ENCODE measurements at places on chromosomes 13 and 19.

DNA sequence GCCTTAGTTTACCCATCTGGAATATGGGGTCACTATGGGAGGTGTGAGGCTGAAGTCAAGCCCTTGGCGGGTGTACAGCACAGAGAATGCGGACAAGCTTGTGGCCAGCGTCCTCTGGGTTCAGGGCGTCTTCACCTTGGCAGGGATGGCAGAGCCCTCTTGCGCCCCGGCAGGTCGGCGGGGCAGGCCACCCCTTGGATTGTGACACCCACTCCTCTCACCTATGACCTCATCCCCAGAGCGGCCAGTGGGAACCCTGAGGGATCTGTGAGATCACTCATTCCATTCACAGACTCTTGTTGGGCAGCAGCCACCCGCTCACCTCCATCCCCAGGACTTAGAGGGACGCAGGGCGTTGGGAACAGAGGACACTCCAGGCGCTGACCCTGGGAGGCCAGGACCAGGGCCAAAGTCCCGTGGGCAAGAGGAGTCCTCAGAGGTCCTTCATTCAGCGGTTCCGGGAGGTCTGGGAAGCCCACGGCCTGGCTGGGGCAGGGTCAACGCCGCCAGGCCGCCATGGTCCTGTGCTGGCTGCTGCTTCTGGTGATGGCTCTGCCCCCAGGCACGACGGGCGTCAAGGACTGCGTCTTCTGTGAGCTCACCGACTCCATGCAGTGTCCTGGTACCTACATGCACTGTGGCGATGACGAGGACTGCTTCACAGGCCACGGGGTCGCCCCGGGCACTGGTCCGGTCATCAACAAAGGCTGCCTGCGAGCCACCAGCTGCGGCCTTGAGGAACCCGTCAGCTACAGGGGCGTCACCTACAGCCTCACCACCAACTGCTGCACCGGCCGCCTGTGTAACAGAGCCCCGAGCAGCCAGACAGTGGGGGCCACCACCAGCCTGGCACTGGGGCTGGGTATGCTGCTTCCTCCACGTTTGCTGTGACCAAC, at the start of gene SPACA4:
SPACA4 (plus strand) TSS at position 280 of the 896 bp plus-strand sequence; CDS start at position 517, 237 bp downstream.
- DNase-seq, result no peak

DNA sequence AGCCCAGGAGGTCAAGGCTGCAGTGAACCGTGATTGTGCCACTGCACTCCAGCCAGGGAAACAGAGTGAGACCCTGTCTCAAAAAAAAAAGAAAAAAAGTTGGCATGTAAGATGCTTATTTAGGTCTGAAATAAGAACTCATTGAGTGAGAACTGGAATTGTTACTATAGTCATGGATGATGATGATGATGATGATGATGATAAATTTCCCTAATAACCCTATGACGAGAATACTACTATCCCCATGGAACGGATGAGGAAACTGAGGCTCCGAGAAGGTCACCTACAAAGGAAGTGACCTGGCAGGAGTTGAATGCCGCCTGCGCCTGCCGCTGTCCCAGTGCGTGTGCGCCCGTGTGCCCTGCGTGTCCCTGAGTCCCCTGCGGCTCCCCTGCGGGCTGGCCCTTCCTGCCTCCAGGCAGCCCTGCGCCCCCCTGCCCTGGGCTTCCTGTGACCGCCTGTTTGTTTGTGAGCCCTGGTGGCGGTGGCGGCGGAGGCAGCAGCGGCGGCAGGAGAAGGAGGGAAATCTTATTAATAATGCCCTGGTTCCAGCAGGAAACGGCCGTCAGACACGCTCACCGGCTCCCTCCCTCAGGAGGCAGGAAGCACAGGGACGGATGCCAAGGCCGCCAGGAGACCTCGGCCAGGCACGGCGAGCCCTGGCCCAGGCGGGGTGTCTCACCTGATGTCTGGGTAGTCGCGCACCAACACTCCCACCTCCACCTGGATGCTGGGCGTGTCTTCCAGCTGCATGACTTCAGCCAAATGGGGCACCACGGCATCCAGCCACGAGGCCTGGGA, 29.6 kb downstream of the EXOC3L2 start:
- DNase-seq, result no peak

- DNase-seq, result no peak
Observed at GRCh38 chr19:34711890-34712289, 22.2 kb upstream of the ZNF181 start.

GRCh38 chr13:35724446-35724845, 248.0 kb upstream of the MAB21L1 start:
- no peak for DNase-seq

DNA sequence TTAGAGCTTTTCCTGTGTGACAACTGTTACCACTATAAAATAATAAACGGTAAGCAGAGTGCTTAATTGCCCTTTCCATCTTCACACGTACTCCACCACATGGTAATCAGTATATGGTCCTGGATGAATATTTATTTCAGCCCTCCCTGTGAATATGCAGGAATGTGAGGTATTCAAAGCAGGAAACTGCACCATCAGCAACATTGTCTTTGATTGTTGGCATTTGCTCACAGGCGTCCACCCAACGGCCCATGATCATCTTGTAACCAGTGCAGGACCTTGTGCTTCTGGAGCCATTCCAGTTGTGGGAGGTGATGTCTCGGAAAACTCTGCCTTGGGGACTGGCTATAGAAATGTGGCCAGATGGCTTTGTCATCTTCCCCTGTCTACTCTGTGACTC, 132.6 kb downstream of the COG6 start:
- DNase-seq, result no peak

GRCh38 chr19:13366529-13367143, 139.6 kb downstream of the CACNA1A start:
- DNase-seq, result no peak

GRCh38 chr13:103976371-103976770, 910.2 kb upstream of the SLC10A2 start:
- no peak for DNase-seq

GRCh38 chr19:18135712-18136584, 17.0 kb upstream of the PIK3R2 start:
- DNase-seq, result no peak

GRCh38 chr19:33554821-33555220, 33.2 kb upstream of the PEPD start:
- DNase-seq, result no peak

DNA sequence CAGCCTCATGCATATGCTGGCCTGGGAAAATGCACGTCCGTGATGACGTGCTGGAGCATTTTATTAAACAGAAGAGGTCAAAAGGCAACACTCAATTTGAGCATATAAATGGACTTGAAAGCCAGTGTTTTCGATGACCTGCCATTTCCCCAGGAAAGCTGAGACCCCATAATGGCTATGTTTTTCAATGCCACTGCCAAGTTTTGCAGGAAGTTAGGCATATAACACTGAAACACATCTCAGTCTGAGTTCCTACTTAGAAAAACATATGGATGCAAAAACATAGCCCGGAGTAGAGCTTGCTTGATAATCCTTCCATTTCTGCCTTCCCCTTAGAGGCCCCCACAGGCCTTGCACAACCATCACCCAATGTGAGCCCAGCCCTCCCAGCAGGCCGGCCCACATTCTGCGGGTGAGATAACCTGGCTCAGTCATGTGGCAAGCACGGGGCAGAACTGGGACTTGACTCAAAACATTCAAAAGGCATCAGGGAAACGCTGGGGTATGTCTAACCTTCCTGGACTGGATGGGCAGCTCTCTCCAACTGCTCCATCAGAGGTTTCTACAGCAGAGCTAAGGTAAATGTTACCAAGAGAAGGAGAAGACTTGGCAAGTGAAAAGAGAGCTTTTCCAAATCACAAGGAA, 24.9 kb downstream of the EPS15L1 start:
- no peak for DNase-seq

DNA sequence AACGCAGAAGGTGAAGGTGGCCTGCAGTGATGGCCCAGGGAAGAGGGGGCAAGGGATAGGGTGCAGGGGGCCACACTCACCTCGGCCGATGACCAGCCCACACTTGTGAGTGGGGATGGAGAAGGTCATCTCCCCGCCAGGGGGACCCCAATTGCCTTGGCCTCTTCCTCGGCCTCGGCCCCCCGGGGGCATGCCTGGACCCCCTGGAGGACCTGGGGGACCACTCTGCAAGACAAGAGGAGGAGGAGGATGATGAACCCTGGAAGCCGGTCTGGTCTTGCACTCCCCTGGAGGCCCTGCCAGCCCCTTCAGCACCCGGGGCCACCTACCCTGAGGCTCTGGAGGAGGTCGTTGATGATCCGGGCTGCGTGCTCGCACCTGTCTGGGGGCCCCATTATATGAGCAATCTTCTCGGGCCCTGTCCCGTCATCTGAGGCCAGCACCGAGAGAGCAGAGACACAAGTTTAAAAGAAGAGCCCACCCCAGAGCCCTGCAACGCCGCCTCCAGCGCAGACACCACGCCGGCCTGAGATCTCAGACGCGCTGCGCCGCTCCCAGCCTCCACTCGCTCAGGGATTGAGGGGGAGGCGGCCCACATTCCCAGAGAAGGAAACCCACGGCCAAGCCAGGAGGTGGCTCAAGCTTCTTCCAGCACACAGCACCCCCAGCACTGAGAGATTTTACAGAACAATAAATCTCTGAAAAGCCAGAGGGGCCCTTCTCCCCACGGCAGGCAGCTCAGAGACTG, 7.8 kb downstream of the KHSRP start:
- DNase-seq, result no peak

DNA sequence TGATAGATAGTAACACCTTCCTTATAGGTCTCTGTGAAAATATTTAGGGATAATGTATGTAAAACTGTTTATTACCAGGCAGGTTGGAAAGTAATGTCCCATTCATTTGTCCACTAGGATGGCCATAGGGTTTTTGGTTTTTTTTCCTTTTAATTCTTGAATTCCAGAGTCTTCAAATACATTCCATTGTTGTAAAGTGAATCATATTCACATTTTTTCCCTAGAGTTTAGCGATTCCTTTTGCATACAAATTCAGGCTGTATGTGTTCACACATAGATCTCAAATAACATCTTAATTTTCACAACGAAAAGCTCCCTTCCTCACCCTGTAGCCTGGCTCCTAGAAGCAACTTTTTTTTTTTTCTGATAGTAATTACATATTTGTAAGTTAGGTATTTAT, 1.8 kb upstream of the ZNF557 start:
- no peak for DNase-seq

DNA sequence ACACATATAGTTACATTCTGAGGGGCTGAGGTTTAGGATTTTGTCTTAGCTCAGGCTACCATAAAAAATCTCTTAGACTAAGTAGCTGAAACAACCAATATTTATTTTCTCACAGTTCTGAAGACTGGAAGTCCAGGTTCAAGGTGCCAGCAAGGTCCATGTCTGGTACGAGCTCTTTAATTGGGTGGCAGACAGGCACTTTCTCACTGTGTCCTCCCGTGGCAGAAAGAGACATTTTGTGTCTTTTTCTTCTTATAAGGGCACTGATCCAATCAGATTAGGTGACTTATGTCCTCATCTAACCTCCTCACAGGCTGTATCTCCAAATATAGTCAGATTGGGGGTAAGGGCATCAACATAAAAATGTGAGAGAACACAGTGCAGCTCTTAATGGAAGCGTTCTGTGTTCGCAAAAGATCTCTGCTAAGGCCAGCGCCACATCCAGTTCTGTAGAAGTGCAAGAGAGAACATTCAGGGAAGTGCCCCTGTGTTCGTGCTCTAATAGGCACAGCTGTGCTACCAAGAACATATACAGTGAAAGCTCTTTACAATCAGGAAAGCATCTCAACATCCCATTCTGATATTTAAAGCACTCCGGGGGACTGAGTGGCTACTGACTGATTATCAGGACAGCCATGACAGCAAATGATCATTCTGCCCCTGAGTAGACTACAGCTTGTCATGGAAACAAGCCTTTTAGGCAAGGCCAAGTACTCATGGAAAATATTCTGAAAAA, 819.2 kb downstream of the LIG4 start:
- DNase-seq, result no peak

- no peak for DNase-seq
Observed at GRCh38 chr19:51368366-51369282, at the start of gene CLDND2. Gene CLDND2, minus strand, starts transcription at chr19:51369003. Its CDS starts 426 bp downstream, at chr19:51368577.

DNA sequence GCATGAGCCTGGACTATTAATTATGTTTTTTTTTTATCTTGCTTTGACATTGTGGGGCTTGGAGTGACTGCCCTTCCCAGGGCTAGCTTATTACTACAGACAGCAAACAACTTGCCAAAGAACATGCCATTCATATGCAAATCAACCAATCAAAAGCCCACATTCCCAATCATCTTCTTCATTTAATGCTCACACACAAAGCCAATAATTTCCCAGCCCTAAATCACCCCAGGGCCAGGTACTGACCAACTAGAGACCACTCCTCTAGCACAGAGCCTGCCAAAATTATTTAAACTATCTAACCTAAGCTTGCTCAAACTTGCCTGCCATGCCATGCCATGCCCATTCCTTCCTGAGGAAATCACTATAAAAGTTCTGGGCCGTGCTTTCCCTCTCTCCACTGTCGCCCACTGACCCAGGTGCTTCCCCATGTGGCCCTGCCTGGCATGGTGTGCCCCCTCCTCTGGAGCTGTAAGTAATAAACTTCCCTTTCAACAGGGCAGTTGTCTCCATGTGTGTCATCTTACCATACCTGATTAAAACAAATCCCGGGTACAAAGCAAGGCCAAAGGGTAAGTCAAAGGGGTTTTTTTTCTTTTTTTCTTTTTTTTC, 15.7 kb downstream of the PBX4 start:
- no peak for DNase-seq

DNA sequence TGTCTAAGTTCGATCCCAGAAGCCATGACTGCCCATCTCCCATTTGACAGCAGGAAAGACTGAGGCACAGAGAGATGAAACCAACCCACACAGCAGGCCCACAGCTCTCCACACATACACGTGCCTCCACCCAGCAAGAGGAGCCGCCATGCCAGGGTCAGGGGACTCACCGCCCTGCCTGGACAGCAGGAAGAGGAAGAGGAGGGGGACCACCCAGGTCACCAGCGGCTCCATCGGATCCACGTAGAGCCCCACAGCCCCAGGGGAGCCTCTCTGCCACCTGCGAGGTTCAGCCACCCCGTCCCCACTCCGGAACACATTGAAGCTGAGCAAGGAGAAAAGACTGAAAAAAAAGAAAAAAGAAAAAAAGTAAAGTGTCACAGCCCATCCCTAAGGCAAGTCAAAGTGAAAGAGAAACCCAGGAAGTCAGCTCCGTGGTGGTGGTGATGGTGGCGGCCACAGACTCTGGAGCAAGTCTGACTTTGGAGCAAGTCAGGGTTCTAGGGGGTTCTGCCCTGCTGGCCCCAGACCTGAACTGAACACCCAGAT, at the start of gene IL12RB1:
IL12RB1 (minus strand) TSS at position 345 of the 549 bp plus-strand sequence; CDS start at position 234, 111 bp downstream.
- peak; percentile 38 for DNase-seq

DNA sequence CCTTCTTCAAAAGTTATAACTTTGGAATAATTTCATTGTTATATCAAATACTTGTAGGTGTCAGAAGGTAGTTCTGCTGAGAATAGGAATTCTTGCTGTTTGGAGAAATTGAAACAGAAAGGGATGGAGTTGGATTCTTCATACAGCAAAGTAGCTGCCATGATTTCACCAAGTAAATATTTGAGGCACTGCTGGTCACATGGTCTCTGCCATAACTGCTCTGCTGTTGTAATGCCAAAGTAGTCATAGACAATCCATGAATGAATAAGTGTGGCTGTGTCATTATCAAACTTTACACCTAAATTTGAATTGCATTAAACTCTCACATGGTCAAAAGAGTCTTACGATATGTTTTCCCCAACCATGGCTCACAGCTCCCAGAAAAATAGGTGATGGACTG, 308.6 kb downstream of the GPC6 start:
- DNase-seq, result no peak

Data from stimulated activated CD4-positive, alpha-beta T cell treated with anti-CD3 and anti-CD28 coated beads, Interleukin-15, amount 100 ng/mL, for 1 hour (primary cell).